ENCODE measurements at places on chromosomes 7 and 10. TPM values are rescaled to one million over a fixed set of nuclear protein-coding genes. Genes with fewer than 3 reads are reported as not detected.

The HOXA6 gene
- not detected for total RNA-seq

The PRPS1L1 gene
- not detected for total RNA-seq

The WNT8B gene
- not detected for total RNA-seq

The RNF148 gene
- total RNA-seq, result 0.41 TPM

The OTUD1 gene
- 16.7 TPM for total RNA-seq

The DDIT4 gene
- total RNA-seq, result 26.5 TPM

The SYT15B gene
- total RNA-seq, result not detected

The PDE6C gene
- total RNA-seq, result not detected

The HMX3 gene
- not detected for total RNA-seq

The MRLN gene
- total RNA-seq, result not detected

The HOXA3 gene
- not detected for total RNA-seq

The TRIL gene
- 17.5 TPM for total RNA-seq

The PTPRE gene
- 16.3 TPM for total RNA-seq

The CADPS2 gene
- total RNA-seq, result 9.8 TPM

The ZNF746 gene
- 23.2 TPM for total RNA-seq

The SHTN1 gene
- total RNA-seq, result 50.5 TPM

The BAMBI gene
- total RNA-seq, result 4.5 TPM

The DRGX gene
- total RNA-seq, result not detected

The GHRHR gene
- not detected for total RNA-seq

The CDH23 gene
- total RNA-seq, result 3.3 TPM

The CCDC172 gene
- not detected for total RNA-seq

Measured in frontal cortex (tissue), 4 donors.